ENCODE measurements at places on chromosomes 4 and X.

DNA sequence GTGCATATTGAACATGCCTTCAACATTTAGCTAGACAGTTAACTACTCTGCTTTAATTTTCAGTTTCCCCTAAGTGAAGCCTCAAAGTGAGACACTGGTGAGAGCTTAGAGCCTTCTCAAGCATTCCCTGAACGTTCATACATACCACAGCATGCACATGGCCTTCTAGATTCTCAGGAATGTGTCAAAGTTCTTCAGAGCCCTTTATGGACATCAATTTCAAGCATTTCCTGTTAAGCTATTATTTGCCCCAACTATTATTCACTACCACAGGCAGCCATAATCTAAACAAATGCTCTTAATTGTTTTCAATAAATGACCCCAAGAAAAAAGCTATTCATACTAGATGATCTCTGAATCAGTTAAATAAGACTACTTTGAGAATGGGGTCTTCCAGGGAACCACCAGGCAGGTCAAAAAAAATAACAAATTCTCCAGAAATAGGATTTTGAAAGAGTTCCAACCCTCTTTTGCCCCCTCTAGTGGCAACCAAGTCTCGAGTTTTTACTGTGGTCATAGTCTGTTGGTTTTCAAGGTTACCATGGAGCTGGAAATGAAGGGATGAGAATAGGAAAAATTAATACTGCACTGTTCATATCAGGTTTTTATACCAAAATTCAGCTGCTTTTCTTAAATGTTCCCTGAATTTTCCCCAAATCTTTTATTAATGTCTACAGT is 235.4 kb downstream of the RAB28 start:
- DNase-seq = no peak

- no peak for DNase-seq
Observed at GRCh38 chrX:22800806-22801205, 199.0 kb upstream of the DDX53 start.

DNA sequence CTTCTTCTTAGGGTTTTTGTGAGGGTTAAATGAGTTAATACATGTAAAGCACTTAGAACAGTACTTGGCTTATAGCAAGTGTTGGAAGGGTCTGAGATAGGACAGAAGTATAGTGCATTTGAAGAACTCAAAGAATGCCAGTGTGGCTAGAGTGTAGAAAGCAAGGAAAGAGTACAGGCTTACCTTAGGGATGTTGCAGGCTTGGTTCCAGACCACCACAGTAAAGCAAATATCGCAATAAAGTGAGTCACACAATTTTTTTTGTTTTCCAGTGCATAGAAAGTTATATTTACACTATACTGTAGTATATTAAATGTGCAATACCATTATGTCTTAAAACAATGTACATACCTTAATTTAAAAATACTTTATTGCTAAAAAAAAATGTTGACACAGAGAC is 41.3 kb downstream of the KIF4A start:
- no peak for DNase-seq

- DNase-seq = peak; percentile 35
Observed at GRCh38 chrX:47623540-47624027, 3.9 kb upstream of the SYN1 start.

GRCh38 chr4:179855469-179855868 is 2387.7 kb upstream of the TENM3 start:
- no peak for DNase-seq

DNA sequence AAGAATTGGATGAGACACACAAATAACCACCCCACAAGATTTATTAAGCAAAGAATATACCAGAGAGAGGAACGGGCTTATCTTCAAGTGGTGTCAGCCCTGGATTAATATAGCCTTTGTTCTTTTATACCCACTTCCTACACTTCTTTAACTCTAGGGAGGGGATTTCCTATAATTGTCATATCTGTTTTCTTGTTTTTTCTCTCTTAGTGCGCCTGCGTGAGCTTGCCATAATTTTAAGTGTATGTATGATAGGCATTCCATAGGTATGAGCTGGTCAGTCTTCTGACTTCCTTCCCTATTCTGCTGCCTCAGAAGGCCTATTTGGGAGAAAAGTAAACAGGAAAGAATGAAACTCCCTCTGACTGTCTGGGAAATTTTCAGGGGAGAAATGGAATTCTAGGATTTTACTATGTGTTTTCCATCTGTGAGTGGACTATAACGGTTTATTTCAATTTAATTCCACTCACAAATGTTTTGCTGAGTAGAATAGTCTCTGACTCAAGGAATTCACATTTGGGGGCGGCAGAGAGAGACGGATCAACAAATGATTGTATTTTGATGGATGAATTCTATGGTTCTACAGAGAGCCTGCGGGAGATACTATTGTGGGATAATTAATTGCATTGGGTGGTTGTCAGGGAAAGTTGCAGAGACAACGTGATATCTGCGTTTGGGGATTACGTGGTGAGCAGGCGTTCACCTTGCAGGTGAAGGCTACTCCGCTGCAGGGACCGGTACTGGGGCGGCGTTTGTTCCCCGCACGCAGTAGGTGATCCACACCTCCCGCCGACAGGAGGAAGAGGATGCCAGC is 626 bp upstream of the CEP135 start:
- peak; percentile 23 for DNase-seq

GRCh38 chr4:65696436-65696835 is 26.1 kb upstream of the EPHA5 start:
- DNase-seq = no peak

Measured in stimulated activated naive CD4-positive, alpha-beta T cell treated with Interleukin-2 at 50 U/mL for 16 hours (primary cell).